NCI-H2107 (cell line): ENCODE measurements at places on chromosomes 13 and 19.

- DNase-seq, result no peak
Observed at GRCh38 chr19:55304279-55304978, 20.6 kb downstream of the BRSK1 start.

DNA sequence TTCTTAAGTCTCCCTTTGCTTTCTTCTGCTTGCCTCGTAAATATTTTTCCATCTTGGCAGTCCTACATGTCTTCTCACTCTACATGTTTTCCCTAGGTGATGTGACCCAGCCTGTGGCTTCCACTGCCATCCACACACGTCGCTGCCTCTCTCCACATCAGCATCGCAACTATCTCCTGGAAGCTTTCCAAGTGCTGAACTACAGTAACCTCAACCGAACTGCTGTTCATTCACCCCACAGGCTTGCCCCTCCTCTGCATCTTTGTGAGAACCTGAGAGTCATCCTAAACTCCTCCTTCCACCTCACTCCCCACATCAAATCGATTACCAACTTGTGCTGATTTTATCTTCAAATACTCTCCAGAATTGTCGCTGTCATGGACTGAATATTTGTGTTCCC lies 41.2 kb upstream of the USPL1 start:
- DNase-seq, result peak; percentile 6

DNA sequence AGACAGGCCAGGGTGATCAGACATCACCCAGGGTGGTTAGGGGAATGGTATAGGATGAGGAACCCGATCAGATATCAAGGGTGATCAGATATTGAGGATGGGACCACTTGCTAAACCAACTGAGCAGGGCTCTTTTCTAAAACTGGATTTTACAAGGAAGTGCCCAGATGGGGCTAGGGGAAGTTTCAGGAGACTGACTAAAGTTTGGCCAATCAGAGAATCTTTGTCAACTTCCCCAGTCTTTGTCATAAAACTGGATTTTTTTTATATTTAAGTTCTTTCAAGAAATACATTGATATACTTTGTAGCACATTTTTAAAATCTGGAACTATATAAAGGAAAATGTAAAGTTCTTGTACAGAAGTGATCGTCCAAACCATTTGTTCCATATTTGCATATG lies 30.5 kb upstream of the DLEU7 start:
- DNase-seq, result no peak

- DNase-seq, result no peak
Observed at GRCh38 chr13:87280139-87280538, 391.0 kb upstream of the SLITRK5 start.

DNA sequence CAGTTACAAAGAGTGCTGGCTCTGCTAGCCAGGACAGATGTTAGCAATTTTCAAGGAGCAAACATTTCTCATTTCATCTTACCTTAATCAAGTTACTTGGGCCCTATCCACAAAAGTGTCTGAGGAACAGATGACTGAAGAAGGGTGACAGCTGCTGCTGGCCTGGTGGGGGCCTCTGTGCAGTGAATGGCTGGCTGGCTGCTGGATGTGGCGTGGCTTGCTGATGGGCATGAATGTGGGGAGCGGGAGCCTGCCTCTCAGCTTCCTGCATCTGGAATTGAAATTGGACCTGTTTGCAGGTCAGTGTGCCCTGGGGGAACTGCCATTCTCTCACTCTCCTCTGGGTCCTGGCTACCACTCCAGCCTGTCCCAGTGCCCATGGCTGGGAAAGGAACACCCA lies 94.7 kb downstream of the RGCC start:
- DNase-seq, result no peak

DNA sequence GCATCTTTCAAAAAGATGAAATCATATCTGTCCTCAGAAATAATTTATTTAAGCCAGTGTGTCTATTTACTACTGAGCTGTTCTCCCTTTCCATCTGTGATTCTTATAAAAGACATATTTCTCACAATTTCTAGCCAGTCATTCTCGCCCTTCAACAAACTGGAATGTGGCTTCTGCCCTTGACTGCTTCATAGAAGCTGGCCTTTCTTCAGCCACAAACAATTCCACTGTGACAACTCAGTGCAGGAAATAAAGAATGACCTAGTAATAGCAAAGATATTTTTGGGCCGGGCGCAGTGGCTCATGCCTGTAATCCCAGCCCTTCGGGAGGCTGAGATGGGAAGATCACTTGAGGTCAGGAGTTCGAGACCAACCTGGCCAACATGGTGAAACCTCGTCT lies 655.5 kb downstream of the PCDH9 start:
- DNase-seq, result no peak

GRCh38 chr19:3162418-3163229 lies 15.9 kb upstream of the S1PR4 start:
- no peak for DNase-seq

DNA sequence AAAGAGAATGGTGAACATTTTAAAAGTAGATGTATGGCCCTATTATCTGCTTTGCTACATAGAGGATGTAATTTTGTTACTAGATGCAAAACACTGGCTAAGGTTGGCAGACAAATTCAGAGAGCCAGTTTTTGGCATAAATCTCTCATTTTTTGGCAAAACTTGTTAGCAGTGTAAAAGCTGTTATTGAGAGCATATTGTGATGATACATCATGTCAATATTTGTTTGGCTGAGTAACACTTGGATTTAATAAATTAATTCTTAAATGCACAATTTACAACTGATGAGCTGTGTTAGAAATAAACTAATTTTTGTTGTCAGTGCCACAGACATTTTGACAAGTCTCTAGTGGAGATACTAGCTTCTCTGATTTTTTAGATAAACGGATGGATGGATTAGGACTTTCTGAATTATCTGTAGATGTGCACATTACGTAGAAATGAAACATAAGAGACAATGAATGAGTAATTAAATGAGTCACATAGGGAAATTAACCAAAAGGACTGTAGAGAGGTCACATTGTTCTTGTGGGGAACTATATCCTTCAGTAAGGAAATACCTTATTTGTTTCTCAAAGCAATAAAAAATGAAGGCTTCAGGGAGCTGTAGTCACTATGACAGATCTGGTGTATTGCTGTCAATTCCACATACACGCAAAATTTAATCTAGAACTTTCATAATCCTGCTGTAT lies 17.4 kb downstream of the UFM1 start:
- DNase-seq, result no peak

DNA sequence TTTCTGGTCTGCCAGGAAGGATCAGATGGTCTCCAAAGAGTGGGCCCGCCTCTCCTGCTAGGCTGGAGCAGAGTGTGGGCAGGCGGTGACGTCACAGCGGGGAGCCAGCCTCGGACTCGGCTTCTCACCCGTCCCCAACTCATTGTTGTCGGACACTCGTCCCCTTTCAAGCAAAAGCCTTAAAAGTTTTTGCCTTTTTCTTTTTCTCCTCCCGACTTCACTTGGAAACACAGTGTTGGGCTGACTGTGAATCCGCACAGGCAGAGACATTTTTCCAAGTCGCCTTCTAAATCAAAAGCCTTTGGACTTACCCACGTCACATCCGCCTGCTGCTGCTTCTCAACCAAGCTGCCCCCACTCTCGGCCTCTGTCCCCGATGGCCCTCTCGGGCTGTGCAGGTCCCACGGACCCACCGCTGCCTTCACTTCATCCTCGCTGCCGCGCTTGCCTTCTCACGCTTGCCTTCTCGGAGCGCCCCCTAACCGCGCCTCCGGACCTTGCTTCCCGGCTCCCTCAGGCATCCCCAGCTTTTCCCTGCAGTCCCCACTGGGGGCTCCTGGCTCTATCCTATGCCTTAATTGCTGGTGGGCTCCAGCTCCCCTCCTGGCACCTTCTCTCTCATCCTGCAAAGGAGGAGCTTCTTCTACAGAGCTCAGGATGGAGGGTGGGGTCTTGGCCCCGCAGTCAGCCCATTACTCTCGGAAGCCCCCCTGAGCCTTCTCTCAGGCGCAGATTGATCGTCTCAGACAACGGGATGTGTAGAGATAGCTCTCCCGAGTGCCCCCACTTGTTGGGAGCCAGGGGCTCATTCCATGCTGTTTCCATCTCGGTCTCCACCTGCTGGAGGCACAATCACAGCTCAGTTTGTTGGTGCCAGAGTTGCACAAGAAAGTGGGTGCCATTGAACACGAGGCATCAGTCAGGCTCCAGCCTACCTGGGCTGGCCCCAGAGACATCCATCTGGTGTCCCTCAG lies 3.9 kb upstream of the ZNF135 start:
- DNase-seq, result no peak

DNA sequence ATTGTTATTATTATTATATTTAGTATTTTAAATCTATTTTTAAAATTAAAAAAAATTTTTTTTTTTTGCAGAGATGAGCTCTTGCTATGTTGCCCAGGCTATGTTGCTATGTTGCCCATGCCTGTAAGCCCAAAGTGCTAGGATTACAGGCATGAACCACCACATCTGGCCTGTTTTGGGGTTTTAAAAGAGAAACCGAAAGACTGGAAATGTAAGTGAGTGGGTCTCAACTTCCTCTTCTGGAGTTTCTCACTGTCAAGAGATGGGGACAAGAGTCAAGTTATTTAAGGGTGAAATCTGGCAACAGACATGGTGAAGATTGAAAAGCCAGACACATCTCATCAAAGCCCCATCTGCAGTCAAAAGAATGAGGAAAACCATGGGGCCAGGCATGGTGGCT lies 4.2 kb upstream of the OR7G3 start:
- no peak for DNase-seq

DNA sequence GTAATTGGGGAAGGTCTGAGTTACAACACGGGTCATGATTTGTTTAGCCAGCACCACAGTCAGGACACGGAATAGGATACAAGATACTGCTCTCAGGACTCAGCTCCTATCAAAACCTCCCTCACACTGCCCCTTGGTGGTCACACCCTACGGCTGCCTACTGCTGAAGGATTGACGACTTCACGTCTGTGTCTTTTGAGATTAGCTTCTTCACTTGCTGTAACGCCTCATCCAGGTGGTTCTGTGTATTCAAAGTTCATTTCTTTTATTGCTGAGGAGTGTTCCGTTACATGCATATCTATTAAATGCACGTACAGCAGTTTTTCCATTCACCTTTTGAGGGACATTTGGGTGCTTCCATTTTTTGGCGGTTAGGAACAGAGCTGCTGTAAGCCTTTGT lies 46.3 kb downstream of the URI1 start:
- no peak for DNase-seq

DNA sequence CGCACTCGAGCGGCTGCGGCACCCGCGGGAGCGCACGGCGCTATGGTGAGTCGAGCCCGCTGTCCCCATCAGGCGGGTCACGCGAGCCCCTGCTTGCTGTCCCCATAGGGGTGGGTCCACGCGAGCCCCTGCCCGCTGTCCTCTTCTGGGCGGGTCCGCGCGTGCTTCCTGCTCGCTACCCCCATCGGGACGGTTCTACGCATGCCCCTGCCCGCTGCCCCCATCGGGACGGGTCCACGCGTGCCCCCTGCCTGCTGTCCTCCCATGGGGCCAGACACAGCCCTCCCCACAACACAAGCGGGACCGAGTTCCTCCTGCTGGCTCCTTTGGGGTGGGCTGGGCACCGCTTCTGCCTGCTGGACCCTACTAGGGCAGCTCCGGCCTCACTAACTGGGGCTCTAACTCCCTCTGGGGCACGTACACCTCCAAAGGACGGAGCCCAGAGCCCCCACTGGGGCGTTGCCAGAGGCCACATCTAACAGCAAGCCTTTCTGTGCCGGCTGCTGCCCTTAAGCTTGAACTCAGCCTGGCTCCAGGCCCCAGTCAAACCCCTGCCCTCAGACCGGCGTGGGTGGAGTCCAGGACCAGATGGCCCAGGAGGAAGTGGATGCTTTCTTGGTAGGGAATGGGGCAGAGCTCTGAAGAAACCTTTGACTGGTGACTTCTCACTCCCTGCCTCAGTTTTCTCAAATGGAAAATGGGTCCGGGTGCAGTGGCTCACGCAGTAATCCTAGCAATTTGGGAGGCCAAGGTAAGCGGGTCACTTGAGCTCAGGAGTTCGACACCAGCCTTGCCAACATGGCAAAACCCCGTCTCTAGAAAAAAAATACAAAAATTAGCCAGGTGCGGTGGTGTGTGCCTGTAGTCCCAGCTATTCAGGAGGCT lies 722 bp downstream of the COLGALT1 start:
- no peak for DNase-seq

- no peak for DNase-seq
Observed at GRCh38 chr13:20544201-20544923, 18.7 kb upstream of the CRYL1 start.

- no peak for DNase-seq
Observed at GRCh38 chr13:78608252-78608687, 4.9 kb upstream of the POU4F1 start.

- DNase-seq, result no peak
Observed at GRCh38 chr19:24098359-24098758, 11.4 kb downstream of the ZNF254 start.

- DNase-seq, result no peak
Observed at GRCh38 chr19:47486900-47487299, 2.9 kb upstream of the KPTN start.
